ENCODE measurements at places on chromosomes 7 and 10. TPM values are rescaled to one million over a fixed set of nuclear protein-coding genes. Genes with fewer than 3 reads are reported as not detected.

The PTPRN2 gene
- total RNA-seq, result 0.36 TPM

DNA sequence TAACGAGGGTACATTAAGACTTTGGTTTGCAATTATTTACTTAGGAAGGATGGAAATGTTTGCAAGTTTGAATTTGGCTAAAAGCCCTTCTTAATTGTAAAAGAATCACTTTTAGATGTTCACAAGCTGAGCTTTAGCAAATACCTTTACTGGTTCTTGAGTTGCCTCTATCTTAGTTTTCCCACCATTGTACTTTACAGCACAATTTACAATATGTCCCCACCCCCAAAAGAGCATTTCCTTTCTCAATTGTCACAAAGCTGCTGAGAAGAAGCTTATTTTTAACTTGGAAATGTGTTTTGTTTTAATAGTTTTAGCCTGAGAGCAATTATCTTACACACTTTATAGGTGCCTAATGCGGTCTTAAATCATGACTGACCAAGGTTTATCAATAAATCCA is 81.1 kb downstream of the MET start:
- no peak for DNase-seq

DNA sequence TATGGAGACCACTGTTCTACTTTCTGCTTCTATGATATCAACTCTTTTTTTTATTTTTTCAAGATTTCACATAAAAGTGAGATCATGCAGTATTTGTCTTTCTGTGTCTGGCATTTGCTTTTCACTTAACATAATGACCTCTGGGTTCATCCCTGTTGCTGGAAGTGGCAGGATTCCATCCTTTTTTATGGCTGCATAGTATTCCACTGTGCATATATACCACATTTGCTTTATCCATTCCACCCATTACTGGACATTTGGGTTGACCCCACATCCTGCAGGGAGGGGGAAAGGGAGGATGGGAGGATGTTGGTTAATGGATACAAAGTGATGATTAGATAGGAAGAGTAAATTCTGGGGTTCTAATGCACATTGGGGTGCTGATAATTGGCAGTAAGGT is 80.3 kb upstream of the NPTX2 start:
- no peak for DNase-seq

The IDI1 gene
- total RNA-seq, result 123 TPM

DNA sequence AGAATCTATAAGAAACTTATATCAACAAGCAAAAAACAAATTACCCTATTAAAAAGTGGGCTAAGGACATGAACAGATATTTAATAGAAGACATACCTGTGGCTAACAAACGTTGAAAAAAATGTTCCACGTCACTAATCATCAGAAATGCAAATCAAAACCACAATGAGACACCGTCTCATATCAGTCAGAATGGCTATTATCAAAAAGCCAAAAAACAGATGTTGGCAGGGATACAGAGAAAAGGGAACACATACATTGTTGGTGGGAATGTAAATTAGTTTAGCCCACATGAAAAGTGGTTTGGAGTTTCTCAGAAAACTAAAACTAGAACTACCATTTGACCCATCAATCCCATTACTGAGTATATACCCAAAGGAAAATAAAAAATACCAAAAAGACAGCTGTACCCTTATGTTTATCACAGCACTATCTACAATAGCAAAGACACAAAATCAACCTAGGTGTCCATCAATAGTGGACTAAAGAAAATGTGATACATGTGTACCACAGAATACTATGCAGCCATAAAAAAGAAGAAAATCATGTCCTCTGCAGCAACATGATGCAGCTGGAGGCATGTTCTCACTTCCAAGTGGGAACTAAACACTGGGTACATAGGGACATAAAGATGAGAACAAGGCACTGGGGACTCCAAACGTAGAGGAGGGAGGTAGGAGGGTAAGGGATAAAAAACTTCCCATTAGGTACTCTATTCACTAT is 83.8 kb upstream of the TMEM168 start:
- DNase-seq, result no peak

DNA sequence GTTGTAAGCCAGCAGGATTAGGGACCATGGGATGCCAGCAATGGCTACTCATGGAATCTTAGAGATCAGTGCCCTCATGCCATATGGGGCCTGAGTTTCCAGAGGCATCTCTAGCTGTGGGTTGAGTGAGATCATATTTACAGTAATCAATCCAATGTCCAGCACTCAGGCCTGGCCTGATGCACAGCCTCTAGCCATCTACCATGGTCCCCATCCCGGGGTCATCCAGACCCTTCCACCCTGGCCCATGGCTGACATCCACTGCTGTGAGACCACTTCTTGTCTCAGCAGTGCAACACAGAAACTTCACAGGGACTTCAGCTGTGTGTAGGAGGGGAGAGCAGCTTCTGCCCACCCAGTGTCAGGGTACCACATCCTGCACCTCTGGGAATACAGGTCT is 6.5 kb upstream of the ADCY1 start:
- DNase-seq, result no peak

DNA sequence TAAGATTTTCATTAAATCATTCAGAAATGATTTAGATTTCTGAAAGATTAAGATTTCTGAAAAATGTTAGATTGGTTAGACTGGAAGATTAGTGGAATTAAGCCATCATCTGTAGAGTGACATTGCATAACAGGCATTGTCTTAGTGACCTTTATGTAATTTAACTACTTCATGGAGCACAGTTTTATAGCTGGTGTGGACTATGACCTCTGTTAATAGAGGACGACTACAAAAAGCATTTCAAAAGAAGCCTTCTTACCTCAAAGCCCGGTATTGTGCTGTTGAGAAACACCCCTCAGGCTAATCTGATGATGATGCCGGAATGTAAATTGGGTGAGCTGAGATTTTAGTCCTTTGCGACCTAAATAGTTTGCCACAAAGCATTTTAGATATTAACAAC is 55.6 kb downstream of the GALNT11 start:
- no peak for DNase-seq

DNA sequence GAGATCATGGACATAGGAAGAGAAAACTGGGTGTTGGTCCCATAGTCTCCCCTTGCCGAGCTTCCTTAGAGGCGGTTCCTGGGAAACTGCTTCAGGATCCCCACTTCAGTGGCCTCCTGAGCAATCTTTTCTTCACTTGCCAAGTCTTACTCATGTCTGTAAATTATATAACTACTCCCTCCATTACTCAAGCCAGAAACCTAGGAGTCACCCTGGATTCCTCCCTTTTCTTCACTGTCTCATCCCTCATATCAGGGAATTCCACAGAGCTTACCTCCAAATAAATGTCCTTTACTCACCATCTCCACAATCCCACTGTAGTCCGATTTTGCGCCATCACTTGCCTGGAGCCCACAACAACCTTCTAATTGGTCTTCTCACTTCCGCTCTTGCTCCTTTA is 29.1 kb upstream of the TRUB1 start:
- no peak for DNase-seq

DNA sequence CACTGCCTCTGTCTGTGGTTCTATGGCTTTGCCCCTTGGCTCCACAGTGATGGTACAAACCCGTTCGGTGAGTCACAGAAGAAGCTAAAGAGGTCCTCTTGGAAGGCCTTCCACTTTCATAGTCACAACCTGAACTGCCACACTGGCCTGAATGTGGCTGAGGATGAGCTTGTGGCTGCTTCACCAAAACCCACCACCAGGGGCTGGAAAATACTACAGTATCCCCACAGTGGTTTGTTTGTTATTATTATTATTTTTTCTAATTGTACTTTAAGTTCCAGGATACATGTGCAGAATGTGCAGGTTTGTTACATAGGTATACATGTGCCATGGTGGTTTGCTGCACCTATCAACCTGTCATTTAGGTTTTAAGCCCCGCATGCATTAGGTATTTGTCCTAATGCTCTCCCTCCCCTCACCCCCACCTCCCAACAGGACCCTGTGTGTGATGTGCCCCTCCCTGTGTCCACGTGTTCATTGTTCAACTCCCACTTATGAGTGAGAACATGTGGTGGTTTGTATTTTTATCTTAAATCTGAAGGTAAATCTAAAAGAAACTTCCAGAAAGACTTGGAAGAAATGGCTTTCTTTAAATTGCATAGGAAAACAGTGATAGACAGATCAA is 160.8 kb upstream of the NPSR1 start:
- DNase-seq, result no peak

DNA sequence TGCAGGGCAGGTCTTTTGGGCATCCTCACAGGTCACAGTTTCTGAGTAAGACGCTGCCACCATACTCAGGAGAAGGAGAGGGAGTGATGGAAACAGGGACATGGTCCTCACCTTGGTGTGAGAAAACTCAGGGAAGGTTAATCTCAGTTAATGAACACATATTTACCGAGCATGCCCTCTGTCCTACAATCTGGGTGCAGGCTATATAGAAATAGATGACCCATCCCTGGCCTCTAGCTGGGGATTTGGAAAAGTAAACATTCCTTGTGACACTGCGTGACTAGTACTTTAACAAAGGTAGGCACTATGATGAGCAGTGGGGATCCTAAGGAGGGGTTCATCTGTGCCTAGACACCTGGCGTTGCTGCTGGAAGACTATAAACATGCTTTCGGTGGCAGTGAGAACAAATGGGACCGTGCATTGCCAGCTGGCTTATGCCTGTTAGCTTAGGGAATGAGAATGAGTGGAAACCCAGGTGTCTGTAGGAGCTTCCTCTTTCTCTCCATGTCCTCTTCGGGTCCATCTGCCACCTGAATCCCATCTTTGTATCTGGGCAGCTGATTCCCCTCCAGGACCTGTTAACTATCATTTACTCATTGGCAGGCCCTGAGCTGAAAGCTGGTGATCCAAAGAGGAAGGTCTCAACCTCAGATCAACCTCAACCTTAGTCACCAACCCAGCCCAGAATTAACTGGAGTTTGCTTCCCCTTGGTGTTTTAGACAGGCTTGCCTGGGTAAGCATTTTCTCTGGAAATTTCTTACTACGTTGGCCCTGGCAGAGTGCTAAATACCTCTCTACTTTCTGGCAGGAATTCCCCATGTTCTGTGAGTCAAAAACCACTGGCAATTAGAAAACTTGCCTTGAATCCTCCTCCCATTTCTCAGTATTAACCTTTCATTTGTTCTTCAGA is 794 bp downstream of the MBL2 start:
- DNase-seq, result no peak

- no peak for DNase-seq
Observed at GRCh38 chr10:64115908-64116643, 594.9 kb downstream of the REEP3 start.

- no peak for DNase-seq
Observed at GRCh38 chr7:116283595-116284204, 73.4 kb downstream of the TES start.

The OR2A12 gene
- total RNA-seq, result not detected

DNA sequence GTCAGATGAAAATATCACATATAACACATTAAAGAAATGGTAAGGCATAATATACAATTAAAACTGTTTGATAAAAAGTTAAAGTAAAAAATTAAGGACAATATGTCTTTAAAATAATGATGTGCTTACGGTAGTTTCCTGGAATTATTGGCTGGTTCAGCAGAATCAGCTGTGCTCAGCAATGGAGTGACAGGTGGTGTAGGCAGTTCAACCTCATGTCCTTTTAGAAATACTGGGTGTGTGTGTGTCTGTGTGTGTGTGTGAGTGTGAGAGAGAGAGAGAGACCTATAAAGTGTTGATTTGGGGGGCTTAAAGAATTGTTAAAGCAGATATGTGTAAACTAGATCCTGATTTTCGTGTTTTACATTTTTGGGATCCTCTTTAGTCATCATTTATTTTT is 141.2 kb downstream of the ADAM22 start:
- no peak for DNase-seq

- DNase-seq, result no peak
Observed at GRCh38 chr7:138608275-138608674, 92.9 kb downstream of the SVOPL start.

DNA sequence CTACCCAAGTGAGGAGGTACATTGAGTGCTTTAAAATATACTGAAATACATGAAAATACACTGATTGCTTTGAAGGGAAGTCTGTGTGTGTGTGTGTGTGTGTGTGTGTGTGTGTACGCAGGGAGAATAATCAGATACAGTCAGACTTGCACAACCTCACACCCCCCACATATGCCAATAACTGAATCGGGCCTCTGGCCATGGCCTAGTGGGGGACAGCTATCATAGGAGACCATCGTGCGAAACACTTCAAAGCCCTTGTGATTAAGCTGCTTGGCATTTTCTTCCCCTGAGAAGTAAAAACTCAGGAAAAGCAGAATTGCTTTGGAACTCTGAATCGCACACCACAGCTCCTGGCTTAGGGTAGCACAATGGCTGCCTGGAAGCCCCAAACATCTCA is 135.1 kb downstream of the C10orf105 start:
- no peak for DNase-seq

DNA sequence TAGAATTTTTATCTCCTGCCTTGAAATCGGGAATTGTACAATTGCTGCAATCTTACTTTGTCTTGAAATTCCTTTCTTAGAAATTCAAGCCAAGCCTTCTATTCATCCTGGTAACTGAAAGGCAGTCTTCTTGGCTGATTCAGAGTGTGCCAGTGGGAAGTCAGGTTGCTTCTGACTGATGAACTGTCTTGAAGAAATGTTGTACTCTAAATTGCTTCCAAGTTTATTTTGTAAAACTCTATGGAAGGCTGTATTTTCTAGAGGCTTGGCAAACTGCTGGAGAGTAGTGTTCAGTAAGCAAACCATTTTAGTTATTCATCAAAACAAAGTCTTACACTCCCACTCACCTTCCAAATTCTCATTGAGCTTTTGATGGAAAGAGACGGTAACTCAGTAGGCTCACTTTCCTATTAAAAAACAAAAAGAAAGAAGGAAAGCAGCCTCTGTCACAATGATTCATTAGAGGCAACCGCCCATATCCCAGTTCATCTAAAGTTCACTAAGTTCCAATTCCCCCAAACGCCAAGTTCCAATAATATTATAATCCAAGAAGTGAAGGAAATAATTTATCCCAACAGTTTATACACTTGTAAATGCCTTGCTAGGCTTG is 187.9 kb upstream of the MALRD1 start:
- no peak for DNase-seq

DNA sequence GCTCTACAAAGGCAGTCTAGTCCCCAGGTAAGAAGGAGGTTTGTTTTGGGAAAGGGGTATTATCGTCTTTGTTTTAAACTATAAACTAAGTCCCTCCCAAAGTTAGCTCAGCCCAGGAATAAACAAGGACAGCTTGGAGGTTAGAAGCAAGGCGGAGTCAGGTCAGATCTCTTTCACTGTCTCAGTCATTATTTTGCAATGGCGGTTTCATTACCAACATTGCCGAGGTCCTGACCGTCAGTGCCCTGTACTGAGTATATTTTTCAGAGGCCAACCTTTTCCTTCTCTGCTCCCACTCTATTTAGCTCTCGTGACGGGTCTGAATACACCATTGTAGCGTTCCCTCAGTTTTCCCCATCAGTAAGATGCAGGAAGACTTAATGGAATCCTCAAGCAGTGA is 184.5 kb downstream of the PRKCQ start:
- DNase-seq, result no peak

The AGR2 gene
- total RNA-seq, result not detected

DNA sequence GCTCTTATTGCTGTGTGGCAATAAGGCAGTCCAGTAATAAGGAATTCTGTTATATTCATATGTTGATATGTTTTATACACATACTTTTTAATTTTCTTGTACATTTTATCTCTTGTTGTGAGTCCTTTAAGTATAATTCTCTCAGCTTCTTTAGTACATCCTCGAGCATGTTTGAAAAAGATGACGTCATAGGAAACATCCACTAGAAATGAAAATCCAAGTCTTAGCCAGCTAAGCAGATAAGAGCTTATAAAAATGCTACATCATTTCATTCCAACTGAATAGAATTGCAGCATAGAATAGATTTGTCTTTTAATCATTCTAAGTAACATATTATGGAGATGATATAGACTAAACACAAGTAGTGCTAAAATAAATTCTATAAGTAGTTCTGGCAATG is 283.7 kb upstream of the FZD1 start:
- no peak for DNase-seq
